Hypothalamus (tissue), 51 donors: ENCODE measurements at places on chromosomes 7 and 10.

DNA sequence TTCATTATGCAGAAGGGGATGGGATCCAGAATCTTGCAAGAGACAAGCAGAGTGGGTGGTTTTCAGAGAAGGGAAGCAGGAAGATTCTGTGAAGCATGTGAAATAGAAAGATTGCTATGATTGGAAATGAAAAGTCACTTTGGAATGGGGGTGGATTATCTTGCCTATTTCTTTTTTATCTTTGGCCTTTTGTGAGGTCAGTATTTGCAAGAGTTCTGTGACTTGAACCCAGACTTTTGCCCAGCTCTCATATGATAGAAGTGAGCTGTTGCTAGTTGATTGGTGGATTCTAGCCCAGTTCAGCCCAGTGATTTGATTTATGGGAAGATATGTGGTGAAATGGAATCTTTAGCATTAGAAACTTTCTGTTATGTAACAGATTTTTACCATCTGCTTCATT, 17.1 kb downstream of the ENTPD7 start:
- DNase-seq: no peak

GRCh38 chr7:117012284-117012683, 59.0 kb downstream of the ST7 start:
- DNase-seq: no peak

DNA sequence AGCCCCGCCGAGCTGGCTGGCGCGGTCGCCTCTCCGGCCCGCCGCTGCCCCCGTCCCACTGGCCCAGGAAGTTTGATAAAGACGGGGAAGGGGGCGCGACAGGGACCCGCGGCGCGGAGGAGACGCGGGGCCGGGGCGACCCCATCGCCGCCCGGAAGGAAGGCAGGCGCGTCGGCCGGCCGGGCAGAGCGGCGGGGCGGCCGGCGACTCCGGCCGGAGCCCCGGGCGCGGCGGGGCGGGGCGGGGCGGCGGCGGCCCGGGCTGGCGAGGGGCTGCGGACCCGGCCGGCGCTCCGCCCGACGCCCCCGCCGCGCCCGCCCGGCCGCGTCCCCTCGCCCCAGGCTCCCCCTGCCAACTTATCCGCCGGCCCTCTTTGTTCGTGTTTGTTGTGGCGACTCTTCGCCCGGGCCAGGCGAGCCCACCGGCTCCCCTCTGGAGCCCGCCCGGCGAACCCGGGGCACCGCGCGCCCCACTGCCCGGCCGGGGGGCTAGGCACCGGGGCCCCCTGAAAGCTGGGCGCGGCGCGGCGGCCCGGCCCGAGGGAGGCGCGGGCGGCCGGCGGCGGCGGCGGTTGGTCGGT, 571 bp downstream of the KDM7A start:
- DNase-seq: peak; percentile 25

DNA sequence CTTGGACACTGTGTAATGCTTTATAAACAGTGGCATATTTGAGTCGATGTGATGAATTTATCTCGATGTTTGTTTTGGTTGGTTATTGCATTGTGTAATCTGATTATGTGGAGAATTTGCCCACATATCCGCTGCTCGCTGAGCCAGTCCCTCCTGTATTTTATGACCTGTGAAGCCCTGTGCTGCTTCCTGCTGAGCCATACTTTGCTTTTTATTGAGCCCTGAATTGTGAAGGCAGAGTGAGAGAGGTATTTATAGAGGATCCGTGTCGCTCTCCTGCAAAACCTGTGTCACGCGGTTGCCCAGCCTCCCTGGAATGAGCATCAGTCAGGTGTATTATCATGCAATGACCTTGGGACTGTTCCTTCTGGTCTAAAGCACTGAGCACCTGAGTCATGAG, 253.7 kb downstream of the ARHGAP21 start:
- no peak for DNase-seq

- DNase-seq: no peak
Measured at GRCh38 chr10:1308173-1308961, 252.2 kb downstream of the WDR37 start.
